ENCODE measurements at places on chromosomes 4 and X. TPM values are rescaled to one million over a fixed set of nuclear protein-coding genes. Genes with fewer than 3 reads are reported as not detected.
A peak's percentile ranks its signal among the peaks of the same experiment; 100 is the strongest.

Gene ARX
- not detected for total RNA-seq

Gene ZAR1
- not detected for total RNA-seq

Gene TAF7L
- not detected for total RNA-seq

Gene SUPT20HL2
- not detected for total RNA-seq

Gene TRIM60
- total RNA-seq = not detected

Gene CPZ
- not detected for total RNA-seq

Gene PRSS48
- total RNA-seq = not detected

Gene VCX2
- total RNA-seq = not detected

Gene SERTM2
- not detected for total RNA-seq

DNA sequence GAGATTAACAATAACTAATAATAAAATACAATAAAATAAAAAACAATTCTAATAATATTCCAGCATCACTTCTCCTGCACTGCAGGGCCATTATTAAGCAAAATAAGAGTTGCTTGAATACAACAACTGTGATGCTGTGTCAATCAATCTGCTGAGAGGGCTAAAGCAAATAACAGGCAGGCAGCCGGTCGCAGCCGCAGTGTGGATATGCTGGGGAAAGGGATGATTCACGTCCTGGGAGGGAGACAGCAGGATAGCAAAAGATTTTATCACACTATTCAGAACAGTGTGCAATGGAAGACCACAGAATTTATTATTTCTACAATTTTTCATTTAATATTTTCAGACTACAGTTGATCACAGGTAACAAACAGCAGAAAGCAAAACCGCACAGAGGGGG, 76.5 kb upstream of the SMARCAD1 start:
- no peak for DNase-seq

DNA sequence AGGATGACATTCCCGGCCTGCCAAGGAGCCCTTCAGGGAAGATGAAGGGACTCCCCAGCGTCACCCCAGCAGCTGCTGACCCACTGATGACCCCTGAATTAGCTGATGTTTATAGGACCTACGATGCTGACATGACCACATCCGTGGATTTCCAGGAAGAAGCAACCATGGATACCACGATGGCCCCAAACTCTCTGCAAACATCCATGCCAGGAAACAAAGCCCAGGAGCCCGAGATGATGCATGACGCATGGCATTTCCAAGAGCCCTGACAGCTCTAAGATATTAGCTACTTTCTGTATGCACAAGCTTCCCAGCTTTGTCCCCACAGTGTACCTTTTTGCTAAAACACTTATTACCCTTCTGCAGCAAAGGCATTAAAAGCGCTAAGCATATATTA, 14.4 kb downstream of the AMBN start:
- DNase-seq = no peak

DNA sequence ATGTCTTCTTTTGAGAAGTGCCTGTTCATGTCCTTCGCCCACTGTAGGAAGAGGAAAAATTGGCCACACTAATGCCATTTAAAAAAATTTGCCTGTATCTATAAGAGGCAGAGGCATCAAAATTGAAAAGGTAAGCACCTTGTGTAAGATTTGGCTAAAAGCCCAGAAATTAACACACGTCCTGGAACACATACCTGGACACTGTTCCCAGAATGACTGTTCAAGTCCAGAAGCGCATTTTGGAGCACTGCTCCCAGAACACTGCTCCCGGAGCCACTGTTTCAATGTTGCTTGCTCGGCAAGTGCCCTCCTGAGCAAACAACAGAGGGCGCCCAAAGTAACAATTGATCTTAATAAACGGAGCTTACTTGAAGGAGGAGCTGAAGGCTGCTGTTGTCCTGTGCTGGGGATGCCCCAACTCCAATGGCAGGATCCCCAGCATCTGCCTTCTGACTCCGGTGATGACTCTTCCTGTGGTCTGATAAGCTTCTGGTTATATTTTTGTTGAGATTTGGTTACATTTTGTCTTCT, 1958.6 kb downstream of the C4orf33 start:
- DNase-seq = no peak

DNA sequence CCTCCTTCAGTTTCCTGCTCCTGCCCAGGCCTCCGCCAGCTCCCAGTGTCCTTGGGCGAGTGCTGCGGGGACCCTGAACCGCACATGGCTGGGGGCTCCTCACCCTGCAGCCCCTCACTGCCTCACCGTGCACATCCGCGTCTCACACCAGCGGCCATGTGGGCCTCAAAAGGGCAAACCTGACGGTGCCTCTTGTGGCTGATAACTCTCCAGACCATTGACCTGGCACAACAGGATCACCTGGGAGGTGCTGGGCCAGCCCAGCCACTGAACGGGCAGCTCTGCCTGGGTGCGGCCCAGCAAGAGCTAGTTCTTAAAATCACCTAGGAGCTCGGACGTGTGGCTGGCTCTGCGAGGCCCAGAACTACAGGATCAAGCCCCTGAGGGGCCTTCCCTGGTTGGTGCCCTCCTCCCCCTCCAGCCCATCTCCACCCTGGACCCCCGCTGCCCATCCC, 4.1 kb upstream of the S100P start:
- peak; percentile 37 for DNase-seq

DNA sequence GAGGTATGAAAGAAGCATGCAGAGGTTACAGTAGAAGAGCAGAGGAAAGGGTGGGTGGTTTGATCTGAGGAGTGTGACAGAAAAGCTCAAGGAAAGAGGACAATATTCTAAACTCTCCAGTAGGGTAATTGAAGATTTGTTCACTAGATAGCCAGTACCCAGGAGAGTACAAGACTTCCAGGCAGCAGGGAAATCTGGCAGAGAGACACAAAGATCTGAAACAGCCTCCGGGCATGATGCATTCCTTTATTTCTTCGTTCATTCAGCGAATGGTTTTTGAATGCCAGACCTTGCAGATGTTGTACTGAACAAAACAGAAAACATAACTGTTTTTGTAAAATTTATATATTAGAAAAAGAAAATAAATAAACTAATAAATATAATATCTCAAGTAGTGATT, 766.6 kb downstream of the FAT4 start:
- no peak for DNase-seq

DNA sequence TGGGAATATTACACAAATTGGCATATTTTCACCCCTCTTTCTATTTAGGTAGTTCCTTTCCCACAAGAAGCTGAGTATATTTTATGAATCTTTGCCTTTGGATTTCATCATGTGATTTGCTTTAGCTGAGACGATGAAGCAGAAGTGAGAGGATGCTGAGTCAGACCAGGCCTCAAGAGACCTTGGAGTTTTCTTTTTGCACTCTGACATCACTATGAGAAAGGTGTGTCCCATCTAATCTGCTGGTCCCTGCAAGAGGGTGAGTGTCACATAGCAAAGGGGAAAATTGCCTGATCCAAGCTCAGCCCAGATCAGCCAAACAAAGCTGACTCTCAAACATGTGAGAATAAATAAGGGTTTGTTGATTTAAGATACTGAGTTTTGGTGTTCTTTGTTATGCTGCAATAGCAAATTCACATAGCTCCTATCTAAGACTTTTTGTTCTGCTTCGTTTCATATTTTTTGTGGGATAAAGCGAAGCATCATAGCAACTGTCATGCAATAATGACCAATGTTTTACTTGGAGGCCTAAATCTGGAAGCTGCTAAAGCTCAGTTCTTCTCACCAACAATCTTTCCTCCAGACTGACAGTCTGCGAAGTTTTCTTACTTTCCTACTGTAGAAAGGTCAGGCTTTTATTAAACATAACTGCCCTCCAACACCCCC, 176.9 kb downstream of the PDHA2 start:
- no peak for DNase-seq

- no peak for DNase-seq
These were observed 109.3 kb downstream of the MGST2 start for GRCh38 chr4:139774759-139775487.

DNA sequence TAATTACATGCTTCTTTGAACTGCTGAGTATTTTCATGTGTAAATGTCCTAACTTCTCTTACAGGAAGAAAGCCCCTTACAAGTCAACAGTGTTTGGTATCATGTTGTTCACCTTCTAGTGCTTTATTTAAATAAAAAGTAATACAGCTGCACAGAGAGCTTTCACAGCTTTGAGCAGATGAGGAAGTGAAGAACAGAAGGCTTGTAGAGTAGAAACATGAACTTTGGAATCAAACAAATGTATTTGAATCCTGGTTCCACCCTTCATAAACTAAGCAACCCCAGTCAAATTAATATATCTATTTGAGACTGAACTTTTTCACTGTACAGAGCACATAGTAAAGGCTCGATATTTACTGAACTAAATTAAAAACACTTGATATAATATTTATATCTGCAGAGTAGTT, 120.5 kb downstream of the CAMK2D start:
- no peak for DNase-seq

DNA sequence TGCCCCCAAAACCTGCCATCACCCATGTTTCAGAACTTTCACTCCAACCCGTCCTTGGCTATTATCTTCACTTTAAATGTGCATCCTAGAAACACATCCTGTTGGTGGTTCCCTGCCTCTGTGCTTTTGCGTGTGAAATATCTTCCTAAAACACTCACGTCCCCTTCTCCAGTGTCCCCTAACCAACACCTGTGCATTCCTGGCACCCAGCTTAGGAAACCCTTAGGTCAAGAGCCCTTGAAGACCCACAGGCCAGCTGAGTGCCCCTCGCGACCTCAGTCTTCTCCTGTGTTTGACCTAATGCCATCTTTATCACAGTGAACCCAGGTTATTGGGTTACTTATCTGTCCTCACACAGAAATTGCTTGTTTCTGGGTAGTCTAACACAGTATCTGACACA, 117.6 kb downstream of the STK32B start:
- no peak for DNase-seq

- no peak for DNase-seq
These were observed 3.6 kb downstream of the ART3 start for GRCh38 chr4:76078033-76078613.

DNA sequence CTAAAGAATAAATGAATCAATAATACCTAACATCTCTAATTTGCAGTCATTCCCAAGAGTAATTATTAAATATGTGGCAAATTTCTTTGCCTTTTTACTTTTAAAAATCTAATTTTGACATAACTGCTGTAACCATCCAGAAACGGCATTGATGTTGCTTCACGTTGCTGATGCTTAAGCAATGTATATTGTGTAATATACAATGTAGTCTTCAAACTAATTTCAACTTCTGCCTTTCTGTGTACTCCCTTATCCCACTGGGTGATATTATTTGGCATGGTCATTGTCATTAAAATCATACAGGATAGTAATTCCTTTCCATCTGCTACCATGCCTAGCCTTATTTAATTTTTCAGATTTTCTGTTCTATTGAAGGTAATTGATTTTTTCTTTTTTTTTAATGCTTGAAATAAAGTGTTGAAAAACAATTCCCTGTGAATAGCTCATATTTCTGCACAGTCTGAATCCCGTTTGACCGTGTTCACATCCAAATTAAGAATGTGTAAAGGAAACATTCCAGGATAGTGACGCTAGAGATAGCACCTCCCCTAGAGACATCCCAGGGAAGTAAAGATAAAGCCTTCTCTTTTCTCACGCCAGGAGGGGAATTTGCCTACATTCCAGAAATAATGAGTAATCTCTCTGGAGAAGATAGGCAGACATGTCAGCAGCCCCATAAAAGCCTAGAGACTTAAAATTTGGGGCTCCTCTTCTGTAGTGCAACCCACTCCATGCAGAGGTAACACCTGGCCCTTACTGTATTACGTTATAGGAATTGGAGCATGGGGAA, 8.6 kb downstream of the FAM200B start:
- DNase-seq = no peak

DNA sequence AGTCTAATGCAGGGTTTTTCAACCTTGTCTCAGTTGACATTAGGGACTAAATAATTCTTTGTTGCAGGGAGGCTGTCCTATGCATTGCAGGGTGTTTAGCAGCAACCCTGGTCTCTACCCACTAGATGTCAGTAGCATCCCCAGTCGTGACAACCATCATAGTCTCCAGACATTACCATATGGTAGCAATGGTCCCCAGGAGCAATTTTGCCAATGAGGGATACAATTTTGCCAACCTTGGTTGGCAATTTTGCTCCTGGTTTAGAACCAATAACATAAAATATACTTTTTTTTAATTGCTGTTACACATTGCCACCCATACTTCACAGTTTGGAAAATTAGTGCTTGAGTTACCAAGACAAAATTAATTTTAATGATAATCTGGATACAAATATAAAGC, 6.0 kb downstream of the EREG start:
- no peak for DNase-seq

DNA sequence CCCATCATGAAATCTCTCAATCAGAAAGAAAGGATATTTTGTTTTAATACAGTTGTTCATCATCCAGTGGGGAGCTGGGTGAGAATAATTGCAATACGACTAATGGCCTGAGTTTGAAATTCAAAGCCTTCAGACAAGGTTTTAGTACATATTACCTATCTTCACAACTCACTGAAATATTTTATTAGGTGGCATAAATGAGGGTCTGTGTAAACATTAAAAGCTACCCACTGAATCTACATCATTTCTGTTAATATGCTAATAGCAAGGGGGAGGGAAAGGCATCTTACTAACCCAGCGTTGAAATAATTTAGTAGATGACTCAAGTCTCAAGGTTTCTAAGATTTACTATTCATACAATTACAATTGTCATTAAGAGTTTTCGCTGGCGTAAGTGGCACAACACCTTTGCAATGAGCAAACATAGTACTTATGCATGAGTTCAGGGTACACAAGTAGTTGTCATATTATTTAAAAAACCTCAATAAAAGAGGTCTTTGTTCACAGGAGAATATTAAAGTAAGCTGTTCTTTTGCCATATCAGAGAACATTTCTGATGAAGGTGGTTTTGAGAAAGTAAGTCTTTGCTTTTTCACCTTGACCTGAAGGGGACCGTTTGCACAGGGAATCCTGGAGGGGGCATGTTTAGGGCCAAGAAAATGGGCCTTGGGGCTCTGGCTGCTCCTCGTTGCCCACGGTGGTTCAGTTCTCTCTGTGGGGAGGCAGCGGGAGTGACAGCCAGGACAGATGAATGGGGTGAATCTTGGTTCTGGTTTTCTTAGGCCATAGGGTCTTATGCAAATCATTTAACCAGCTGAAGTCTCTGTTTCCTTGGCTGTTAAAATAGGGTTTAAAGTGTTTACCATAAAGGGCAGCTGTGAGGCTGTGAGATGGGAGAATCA, 4.5 kb upstream of the RHOH start:
- DNase-seq = no peak

GRCh38 chr4:7171191-7171900, 21.0 kb upstream of the SORCS2 start:
- no peak for DNase-seq

GRCh38 chrX:100478714-100479306, 68.7 kb upstream of the PCDH19 start:
- DNase-seq = no peak

DNA sequence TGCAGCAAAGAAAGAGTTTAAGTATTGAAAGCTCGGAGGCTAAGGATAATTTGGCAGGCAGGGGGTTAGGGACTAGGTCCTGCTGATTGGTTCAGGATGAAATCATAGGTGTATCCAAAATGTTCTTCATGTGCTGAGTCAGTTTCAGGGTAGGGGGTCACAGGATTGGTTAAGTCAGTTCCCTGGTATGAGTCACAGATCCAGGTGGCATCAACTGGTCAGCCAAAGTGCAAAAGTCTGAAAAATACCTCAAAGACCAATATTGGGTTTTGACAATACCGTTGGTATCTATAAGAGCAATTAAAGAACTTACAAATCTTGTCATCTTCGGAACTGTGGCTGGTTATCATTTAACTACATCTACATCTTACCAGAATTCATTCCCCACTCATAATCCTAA, 25.6 kb upstream of the PRDM8 start:
- no peak for DNase-seq
